Mucosa of gallbladder (tissue), 1 donor: ENCODE measurements at places on chromosomes 5 and 9.

DNA sequence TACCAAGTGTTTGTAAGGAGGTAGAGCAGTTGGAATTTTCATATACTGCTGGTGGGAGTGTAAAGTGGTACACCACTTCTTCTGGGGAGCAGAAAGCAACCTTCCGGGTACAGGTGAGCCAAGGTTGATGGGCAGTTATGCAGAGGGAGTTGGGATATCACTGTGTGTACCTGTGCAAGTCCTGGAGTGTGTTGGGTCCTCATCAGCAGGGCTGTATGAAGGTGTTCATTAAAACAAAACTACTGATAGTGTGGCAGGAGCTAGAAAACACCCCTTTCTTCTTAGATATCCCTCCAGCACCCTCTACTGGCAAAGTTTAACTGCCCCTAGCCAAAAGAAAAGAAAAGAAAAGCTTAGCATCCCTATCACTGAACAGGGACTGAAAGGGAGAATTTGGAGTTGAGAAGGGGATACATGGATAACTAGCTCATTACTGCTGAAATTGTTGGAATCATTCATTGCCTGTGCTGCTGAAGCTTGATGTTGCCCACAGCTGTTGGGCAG lies 10.7 kb downstream of the MARCHF6 start:
- DNase-seq = no peak

DNA sequence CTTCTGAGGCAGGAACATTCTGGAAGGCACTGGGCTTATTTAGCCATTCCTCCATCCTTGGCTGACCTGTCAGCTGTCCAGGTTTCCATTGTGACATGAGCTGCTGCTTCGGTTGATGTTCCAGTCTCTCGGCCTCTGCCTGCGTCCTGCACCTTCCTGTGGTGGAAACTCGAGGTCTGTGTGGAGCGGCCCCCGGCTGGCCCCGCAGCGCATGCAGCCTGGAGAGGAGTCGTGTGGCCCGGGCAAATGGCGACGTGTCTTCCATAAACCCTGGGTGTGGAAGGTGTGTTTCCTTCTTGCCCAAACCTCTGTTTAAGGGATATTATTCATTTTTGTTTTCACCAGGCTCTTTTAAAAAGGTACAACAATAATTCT lies 36.5 kb upstream of the SLC9A3 start:
- DNase-seq = peak; percentile 3

DNA sequence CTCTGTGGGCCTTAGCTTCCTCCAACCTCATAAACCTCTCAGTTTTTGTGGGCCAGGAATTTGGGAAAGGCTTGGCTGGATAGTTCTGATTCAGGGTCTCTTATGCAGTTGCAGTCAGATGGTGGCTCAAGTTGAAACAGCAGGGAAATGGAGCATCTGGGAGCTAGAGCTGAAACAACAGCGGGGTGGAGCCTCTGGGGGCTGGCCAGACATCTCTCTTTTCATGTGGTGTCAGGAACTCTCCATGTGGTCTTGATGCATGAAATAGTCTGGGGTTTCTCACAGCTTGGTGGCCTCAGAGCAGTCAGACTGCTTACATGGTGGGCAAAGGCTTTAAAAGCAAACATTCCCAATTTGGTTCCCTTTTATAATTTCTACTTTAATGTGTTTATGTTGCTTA lies 13.5 kb downstream of the ZNF346 start:
- no peak for DNase-seq

GRCh38 chr9:129752900-129753729 lies at the start of gene PTGES:
PTGES (minus strand) TSS chr9:129753042; CDS start chr9:129753012, 30 bp downstream.
- peak; percentile 58 for DNase-seq

GRCh38 chr5:173412566-173412965 lies 84.4 kb upstream of the STC2 start:
- DNase-seq = no peak

DNA sequence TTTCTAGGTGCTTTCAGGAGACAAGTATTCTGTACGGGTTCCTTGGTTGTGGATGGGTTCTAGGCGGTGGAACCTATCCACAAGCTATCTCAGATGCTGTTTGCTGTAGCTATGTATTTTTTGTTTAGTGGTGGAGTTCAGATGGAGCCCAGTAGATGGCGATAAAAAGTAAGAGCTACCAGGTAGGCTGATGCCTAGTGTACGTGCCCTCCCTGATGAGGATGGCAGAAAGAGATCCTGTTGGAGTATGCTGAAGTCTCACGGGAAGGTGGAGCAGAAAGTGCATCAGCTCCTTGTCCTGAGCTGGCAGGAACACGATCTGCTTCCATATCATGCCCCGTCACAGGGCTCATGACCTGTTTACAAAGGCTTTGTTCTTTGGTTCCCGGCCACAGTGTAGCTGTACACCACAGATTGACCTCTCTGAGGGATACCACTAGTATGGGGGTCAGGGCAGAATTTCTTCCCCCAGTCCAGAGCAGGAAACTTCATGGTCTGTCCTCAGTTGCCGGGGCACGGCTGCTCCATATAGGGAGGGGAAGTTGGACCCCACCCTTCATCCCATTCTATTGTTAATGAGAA lies 12.6 kb upstream of the UGT3A2 start:
- DNase-seq = peak; percentile 28

DNA sequence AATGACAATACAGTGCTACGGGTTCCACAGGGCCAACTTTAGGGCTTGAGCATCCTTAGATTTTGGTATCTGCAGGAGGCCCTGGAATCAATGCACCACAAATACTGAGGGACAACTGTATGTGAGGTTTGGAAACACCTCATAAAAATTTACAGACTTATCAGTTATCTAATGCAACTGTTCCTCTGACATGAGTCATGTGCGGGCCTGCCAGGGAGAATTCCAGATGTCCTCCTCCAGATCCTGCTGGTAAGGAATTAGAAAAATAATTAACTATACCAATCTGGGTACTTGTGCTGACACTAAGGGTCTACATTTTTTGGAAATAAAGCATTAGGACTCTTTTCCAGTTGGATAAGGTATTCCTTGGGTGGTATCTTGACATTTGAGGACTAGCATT lies 333.3 kb downstream of the ARRDC3 start:
- no peak for DNase-seq

DNA sequence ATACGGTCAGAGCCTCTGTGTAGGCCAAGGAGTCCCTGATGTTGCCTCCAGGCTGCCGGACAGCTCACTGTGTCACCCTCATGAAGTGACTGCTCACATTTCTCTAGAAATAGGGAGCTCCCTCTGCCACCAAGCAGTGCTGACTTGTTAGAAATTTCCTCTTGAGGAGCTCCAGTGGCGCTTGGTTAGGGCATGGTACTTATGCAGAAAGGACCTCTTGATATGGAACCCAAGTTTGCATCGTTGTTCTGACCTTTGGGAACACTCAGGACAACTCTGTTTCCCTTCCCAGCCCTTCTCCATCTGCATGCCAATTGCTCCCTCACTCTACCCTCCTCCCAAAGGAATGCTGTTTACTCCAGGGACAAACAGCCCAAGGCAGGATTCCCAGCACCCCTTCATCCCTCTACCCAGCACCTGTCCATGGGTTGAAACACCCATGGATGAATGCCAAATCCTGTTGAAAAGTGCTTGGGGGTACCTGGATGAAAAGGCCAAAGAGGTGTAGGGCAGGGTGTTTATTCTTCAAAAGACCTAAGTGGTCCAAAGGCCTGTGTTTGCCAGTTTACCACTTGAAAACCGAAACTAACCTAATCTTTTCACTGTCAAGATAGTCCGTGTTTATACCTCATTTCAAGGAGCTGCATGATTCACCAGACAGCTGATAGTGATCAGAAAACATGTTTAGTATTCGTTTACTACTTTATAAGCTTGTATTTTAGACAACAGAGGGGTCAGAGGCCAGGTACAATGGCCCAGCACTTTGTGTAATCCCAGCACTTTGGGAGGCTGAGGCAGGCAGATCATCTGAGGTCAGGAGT lies 51.1 kb downstream of the KLF4 start:
- DNase-seq = no peak
